ENCODE measurements at places on chromosomes 5 and 9.

DNA sequence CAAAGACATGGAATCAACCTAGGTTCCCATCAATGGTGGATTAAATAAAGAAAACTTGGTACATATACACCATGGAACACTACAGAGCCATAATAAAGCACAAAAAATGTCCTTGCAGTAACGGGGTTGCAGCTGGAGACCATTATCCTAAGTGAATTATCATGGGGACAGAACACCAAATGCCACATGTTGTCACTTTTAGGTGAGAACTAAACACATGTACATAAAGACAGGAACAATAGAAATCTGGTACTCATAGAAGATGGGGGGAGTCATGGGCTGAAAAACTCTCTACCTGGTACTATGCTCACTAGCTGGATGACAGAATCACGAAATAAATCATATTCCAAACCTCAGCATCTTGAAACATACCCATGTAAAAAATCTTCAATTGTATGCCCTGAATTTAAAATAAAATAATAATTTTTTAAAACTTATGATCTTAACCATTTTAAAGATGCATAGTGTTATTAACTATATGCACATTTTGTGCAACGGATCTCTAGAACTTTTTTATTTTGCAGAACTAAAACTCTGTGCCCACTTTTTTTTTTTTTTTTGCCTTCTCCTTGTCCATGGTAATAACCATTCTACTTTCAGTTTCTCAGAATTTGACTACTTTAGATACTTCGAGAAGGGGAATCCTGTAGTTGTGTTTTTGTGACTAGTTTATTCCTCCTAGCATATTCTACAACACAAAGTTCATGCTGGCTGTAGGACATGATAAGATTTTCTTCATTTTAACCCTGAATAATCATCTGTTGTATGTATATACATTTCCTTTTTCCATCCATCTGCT, 1081.6 kb upstream of the ACO1 start:
- DNase-seq: no peak

- DNase-seq: no peak
Measured at GRCh38 chr5:30894811-30895210, 298.7 kb upstream of the CDH6 start.

DNA sequence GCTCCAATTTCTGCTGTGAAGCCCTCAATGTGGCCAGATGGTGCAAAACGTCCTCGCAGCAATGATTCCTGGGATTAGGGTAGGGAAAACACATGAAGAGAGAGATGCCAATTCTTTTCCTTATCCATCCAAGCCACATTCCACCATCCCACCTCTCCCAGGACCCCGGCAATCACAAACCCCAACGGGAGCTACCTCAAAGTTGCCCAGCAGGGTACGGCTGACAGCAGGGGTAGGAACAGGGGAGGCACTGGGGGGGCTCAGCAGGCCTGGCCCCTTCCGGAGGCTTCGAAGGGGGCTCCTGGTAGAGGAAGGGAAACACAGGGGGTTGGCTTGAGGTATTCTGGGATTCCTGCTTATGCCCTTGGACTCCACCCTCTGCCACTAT, 3.4 kb upstream of the STOML2 start:
- DNase-seq: no peak

- no peak for DNase-seq
Measured at GRCh38 chr5:136106351-136107031, 26.2 kb upstream of the SMAD5 start.

DNA sequence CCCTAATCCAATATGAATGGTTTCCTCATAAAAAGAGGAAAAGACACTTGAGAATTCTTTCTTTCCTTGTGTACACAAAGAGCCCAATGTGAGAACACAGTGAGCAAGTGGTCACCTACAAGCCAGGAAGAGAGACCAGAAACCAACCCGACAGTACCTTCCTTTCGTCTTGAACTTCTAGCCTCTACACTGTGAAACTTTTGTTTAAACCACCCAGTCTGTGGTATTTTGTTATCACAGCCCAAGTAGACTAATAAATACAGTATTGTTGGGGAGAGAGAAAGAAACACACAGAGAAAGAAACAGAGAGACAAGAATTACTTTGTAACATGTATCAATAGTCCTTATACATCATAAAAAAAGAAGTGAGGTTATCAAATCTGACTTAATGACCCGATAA, 37.2 kb downstream of the CENPK start:
- no peak for DNase-seq

GRCh38 chr9:20504930-20505329, 117.4 kb downstream of the MLLT3 start:
- DNase-seq: no peak

GRCh38 chr5:100615362-100615761, 80.2 kb downstream of the FAM174A start:
- DNase-seq: no peak

DNA sequence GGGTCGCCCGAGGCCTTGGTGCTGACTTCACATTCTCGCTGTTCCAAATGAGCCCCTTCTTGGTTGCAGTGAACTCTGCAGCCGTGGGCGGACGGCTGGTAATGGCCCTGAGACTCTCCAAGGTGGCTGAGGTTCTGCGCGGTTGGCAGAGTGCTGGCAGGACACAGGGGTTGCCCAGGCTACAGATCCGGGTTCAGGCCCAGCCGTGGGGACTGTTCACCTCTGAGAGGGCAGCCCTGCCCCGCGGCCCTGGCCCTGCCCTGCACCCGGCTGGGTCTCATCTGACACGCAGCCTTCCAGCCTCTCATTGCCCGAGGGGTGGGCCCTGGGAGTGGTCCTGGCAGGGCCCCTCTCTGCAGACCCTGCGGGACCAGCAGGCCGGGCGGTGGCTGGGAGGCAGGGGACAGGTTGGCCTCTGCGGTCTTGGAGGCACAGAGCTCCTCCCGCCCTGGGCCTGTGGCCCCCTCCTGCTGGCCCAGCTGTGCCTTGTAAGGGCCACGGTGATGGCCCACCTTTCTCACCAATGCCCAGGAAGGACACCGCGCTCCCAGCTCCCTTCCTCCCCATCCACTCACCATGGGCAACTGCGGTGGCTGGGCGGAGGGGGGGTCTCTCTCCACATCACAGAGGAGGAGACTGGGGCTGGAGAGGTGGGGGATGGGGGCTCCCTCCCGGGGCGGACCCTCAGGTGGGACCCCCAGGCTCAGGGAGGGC, 51.6 kb downstream of the AHRR start:
- DNase-seq: no peak

DNA sequence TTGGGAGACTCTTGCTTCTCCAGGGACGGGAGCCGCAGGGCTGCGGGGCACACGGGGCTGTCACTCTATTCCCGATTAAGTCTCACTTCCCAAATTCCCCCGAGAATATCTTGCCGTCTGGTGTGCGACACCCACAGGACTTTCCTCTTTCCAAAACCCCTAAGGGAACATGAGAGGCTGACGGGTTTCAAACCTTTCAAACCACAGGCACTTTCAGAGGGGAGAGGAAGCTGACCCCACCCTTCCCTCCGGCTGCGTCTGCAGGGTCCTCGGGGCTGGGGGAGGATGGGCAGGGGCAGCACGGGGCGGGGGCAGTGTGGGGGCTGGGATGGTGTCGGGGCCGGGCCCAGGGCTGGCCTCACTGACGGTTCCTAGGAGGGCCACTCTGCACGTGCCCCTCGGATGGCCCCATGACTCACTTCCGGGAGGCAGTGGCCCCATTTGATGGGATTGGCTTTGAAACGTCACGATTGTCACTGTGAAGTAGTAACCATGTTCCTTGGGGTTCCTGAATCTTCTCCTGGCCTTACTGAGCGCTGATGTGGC, 38.2 kb downstream of the SLC9A3 start:
- no peak for DNase-seq

DNA sequence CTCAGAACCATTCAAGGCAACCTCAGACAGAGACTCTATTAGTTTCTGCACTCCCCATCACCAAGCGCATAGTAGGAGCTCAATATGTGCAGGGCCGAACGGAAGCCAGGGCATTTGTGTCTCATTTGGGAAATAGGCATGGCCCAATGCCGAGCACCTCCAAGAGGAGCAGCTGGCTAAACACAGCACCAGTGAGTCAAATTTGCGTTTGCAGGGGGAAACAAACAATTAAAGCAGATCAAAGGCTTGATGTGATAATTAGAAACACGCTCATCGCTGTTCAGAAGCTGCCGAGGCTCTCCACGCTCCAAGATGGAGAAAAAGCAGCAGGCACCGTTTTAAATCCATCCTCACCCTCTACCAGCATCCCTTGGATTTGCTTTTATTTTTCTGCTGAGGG, 225.3 kb downstream of the AGTPBP1 start:
- no peak for DNase-seq

DNA sequence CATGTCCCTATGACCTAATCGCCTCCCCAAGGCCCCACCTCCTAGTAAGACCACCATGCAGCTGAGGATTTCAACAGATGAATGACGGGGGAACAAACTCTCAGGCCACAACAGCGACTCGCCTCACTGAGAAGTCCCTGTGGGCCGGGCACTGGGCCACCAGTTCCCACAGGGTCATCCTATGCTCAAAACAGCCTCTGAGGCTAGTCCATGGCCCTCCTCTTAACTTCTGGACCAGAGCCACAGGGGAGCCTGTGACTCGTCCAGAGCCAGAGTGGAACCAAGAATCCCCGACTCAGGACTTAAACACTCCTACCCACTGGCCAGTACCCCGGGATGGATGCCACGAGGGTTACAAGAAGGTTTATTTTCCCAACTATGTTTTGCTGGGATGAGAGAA, 12.3 kb downstream of the GFPT2 start:
- no peak for DNase-seq

GRCh38 chr9:88691811-88692210, 156.8 kb downstream of the NXNL2 start:
- DNase-seq: no peak

- DNase-seq: no peak
Measured at GRCh38 chr5:127589309-127590030, 59.4 kb upstream of the CTXN3 start.

- DNase-seq: no peak
Measured at GRCh38 chr9:131366761-131367401, 27.0 kb upstream of the PRRC2B start.

DNA sequence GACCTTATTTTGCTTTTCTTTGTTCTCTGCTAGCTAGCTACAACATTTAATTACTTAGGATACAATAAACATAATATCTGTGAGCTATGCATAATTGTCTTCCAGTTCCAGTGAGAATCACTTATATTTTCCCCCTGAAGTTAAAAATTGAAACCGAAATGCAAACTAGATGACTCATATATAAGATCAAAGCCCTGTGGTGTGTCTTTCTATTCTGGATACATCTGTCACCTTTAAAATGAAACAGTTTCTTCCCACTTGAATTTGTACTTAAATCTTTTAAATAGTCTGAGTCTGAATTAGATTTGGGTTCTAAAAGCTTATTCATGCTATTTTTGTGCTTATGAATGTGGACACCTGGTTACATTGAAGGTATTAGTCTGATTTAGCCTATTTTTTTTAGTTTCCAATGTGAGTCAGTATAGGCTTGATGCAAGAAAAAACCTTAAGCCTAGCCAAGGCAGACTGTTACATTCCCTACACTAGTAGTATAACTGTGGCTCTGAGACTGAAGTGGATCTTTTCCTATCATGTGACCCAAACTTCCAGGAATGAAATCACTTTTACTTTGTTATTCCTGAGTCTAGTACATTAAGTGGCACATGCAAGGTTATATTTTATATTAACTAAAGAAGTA, 703.5 kb upstream of the RGMB start:
- no peak for DNase-seq

GRCh38 chr9:35726931-35727330, 5.1 kb downstream of the TLN1 start:
- no peak for DNase-seq

- DNase-seq: no peak
Measured at GRCh38 chr5:61137835-61138234, 24.4 kb downstream of the SMIM15 start.

GRCh38 chr9:126974594-126974993, 60.0 kb downstream of the RALGPS1 start:
- DNase-seq: no peak

DNA sequence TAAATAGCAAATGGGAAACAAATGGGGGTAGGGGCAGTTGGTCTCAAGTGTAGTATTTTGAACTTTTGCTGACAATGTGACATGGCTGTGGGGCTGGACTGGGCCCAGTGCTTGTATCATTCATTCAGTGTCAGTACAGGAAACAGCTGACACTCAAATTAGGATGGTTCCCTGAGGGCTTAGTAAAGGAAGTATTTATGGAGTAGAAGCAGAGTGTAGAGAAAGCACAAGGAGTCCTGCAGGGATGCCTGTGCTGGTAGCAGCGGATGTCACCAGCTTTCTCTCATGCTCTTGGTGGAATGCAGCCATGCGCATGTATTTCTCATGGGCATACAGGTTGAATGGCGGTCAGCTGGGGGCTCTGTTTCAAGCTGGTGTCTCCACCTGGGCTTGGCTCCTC, 72.9 kb upstream of the SLC44A1 start:
- DNase-seq: no peak

- no peak for DNase-seq
Measured at GRCh38 chr5:175795959-175796358, 75.4 kb upstream of the CPLX2 start.

GRCh38 chr9:121184463-121184862, 17.2 kb downstream of the RAB14 start:
- no peak for DNase-seq

DNA sequence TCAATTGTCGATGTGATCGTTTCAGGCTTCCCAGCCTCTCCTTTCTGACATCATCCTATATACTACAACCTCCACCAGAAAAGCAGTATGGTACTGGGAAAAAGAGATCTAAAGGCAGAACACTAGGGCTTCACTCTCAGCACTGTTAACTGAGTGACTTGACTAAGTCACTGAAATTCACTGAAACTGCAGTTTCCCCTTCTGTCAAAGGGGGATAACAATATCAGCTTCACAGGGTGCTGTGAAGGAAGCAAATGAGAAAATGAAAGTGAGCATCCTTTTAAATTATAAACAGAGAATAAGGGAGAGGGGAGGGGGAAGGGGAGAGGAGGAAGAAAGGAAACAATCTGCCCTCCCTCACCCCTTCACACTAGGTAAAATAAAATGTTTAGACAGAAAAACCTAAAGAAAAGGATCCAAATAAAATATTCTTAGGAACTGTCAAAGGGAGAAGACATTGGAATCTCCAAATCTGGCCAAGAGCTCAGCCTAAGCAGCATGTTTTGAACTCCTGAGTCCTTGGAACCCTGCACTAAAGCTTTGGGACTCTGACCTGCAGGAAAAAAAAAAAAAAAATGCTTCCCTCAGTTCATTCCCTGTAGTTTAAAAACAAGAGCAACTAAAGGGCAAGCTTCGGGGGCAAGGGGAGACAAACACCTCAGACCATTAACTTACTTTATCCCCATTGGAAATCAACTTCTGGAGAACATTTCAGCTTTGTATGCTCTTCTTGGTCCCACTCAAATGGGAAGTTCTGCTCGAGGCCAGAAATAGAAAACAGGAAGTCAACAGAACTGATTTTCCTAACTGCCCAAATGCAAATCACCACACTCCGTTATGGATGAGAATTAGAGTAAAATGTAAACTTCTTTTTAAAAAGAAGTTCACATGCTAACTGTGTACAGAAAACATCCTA, 178.3 kb downstream of the DEPDC1B start:
- no peak for DNase-seq

DNA sequence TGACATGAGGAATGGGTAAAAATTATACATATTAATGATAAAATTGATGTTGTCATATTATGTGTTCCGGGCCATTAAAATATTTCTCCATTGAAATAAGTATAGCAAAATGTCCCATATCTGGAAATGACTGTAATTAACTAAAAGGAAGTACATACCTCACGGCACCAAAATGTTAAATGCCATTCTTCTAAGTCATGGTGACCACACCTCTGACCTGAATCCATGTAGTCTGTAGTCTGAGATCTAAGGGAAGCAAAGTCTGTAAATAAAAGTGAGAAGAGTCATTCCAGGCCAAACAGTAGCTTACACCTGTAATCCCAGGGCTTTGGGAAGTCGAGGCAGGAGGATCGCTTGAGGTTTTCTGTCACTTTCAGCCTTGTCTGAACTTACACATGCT, 8.7 kb upstream of the GDA start:
- DNase-seq: no peak

Measured in activated naive CD4-positive, alpha-beta T cell (primary cell).